Body of pancreas (tissue), 4 donors: ENCODE measurements at places on chromosomes 5 and 9. TPM values are rescaled to one million over a fixed set of nuclear protein-coding genes. Genes with fewer than 3 reads are reported as not detected.
A peak's percentile ranks its signal among the peaks of the same experiment; 100 is the strongest.

DNA sequence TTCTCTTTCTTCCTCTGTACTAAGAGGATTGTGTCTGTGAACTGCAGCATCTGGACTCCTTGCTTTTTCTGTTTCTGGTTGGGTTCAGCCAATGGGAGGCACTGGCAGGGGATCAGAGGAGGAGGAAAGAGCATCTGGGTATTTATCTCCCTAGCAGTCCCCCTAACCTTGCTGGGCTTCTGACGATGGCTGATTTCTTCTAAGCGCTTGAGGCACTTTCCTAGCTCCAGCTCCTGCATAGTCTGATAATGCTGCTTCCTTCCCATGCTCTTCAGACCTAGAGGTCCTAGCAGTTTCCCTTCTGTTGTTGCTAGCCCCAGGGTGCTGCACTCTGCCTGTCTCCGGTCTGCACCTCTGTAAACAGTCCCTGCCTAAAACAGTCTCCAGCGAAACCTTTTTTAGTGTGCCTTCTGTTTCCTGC lies 225.1 kb downstream of the PDZD2 start:
- no peak for DNase-seq

Gene ZDHHC11B
- total RNA-seq: 6.2 TPM

- no peak for DNase-seq
Observed at GRCh38 chr5:38718771-38719391, 126.9 kb upstream of the OSMR start.

DNA sequence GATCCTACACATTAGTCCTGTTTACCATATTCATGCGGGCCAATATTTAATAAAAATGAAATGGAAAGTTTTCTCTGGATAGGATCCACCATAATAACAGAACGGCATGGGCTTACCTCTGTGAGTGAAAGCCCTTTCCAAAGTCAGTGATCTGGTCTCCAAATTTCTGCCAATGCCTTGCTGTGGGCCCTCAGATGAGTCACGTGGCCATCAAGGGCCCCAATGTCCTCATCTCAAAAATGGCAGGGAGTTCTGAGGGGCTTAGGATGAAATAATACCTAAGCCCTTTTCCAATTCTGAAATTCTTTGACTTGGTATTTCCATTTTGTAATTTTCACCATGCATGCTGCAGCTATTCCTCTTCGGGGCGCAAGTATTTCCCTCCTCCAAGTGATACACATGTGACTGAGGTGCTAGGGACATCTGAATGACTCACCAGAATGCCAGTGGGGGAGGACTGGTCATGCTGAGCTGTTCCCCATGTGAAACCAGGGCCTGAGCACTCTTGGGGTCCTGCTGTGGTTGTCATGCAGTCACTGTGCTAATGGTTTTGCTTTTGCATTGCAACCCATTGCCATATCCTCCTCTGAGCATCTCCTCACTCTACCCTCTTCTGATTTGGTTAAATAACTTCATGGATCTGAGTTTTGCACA lies 35.0 kb downstream of the ITK start:
- no peak for DNase-seq

- DNase-seq: no peak
Observed at GRCh38 chr9:17789316-17789715, 210.4 kb downstream of the SH3GL2 start.

Gene GABRA1
- not detected for total RNA-seq

DNA sequence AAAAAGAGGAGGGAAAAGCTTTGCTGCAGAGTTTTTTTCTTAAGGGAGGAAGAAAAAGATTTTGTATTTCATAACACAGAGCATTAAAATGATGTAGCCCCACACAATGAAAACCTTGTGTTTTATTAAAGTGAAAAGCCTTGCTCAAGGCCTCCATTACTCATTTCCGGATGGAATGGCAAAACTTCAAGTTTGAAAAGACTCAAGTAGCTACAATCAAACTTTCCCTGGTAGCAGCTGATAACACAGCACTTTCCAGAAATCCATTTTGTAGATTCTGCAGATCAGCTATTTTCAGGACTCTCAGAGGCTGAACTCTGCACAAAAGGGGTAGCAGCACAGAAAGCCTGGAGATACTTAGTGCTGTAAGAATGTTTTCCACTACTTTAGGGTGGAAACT lies 374.8 kb downstream of the NFIB start:
- peak; percentile 15 for DNase-seq

GRCh38 chr5:43616535-43616934 lies 13.6 kb downstream of the NNT start:
- no peak for DNase-seq

GRCh38 chr5:91293131-91293530 lies 90.0 kb downstream of the ARRDC3 start:
- no peak for DNase-seq

Gene FOXD4L3
- not detected for total RNA-seq

Gene ENC1
- 116 TPM for total RNA-seq

DNA sequence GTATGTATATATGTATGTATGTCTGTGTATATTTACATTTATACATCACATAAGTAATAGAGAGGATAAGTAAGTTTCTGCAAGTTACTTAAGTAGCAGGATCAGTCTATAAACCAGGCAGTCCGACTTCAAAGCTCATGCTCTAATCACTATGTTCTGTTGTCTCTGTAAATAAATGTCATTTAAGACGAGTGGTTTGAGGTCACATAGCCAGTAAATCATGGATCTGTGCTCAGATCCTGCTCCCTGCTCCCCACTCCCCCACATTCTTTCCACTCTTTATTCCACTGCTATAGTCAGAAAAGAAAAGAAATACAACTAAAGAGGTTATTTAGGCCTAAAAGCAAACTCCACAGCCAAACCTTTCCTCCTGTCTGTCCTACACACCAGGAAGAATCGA lies 90.4 kb downstream of the SERINC5 start:
- no peak for DNase-seq

GRCh38 chr9:35856882-35857281 lies 13.3 kb downstream of the OR13J1 start:
- no peak for DNase-seq

DNA sequence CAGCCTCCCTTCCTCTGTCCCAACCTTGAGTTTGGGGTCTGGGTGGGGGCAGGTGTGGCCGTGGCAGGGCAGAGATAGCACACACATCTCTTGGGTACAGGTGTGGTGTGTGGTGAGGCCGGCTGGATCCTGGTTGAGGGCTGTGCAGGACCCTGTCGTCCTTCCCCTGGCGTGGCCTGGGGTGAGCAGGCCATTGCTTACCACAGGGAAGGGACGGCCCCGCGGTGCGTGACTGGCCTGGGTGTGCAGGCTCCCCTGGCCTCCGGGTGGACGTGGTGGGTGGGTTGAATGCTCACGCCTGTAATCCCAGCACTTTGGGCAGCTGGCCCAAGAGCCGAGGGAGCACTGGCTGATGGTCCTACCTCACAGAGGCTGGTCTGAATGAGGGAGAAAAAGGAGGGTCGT lies 1.2 kb downstream of the ARRDC1 start:
- no peak for DNase-seq

GRCh38 chr9:69178583-69179011 lies 4.5 kb downstream of the TJP2 start:
- DNase-seq: no peak

- no peak for DNase-seq
Observed at GRCh38 chr5:64838376-64838775, 69.6 kb downstream of the CWC27 start.

Gene SLC4A9
- not detected for total RNA-seq

Gene TSSK1B
- not detected for total RNA-seq
